Renal cortex interstitium (tissue), 15 donors: ENCODE measurements at places on chromosomes 2 and 18. TPM values are rescaled to one million over a fixed set of nuclear protein-coding genes. Genes with fewer than 3 reads are reported as not detected.

The SERPINB5 gene
- polyA plus RNA-seq, result 0.09 TPM

The AQP12B gene
- polyA plus RNA-seq, result 0.49 TPM

The PAX8 gene
- polyA plus RNA-seq, result 665 TPM

The TMEM37 gene
- 72.9 TPM for polyA plus RNA-seq

The TXNL1 gene
- 106 TPM for polyA plus RNA-seq

DNA sequence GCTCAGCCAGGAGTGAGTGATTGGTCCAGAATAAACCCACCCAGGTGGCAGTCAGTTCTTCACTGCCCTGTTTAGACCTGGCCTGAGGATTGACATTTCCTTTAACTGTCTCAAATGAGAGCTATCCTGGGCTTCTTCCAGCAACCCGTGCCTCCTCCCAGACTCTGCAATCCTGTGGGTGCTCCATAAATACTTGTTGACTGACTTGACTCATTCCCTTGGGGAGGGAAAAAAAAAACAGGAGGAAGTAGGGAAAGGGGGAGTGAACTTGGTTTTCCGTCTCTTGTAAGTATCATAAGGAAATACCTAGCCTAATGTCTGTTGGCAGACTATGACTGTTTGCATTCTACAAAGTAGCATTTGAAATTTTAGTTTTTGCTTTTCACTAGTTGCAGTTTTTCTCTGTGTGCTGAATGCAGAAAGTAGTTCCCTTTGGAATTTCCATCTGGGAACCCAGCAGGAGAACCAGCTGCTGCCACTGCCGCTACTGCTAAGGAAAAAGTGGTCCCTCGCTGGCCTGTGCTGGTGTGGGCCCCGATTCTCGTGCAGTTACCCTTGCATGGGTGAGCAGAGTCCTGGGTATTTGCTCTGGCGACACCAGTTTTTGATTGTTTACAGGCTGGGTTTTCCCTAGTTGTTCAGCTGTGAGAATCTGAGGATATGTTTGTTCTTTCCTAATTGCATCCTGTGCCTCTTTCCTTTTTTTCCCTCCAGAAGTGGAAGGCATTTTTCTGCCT, 78.8 kb downstream of the TGOLN2 start:
- no peak for DNase-seq

DNA sequence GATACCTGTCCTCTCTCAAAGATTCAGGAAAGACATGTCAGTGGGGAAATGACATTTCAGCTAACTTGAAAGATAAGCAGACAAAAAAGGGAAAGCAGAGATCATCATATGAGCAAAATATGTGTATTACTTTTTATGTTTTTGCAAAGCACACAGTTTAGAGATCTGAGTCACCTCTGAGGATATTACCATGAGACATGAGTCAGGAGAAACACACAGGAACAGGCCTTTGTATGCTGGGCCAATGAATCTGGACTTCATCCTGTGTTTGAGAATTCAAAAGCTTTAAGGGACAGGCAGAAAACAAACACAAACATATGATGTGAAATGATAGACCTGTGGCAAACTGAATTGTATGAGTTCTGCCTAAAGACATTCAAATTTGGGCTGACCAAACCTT, 306.0 kb upstream of the EPC2 start:
- no peak for DNase-seq

DNA sequence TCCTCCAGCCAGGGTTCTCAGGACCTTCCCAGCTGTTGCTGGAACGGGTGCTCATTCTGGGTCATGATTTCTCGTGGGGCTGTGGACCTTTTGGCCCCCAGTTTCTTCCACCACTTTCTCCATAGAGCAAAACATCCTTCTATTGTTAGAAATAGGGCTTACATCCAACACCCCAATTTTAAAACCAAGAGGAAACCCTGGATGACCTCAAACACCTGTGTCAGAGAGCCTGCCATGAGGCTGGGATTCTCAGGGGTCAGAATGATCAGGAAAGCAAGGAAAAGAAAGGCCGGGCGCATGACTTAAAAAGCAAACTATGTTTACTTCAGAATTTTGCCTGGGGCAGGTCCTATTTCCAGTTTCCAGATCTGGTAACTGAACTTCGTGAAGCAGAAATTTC, 307.9 kb upstream of the MEIS1 start:
- DNase-seq, result no peak

- no peak for DNase-seq
Observed at GRCh38 chr2:85340034-85340892, 12.5 kb upstream of the TGOLN2 start.

GRCh38 chr2:23169896-23170295, 215.1 kb upstream of the KLHL29 start:
- DNase-seq, result no peak

- DNase-seq, result no peak
Observed at GRCh38 chr18:3514312-3515216, 64.6 kb downstream of the TGIF1 start.

- DNase-seq, result no peak
Observed at GRCh38 chr18:1965541-1965940, 605.8 kb downstream of the METTL4 start.

- no peak for DNase-seq
Observed at GRCh38 chr2:233979748-233980147, 62.6 kb downstream of the TRPM8 start.

- no peak for DNase-seq
Observed at GRCh38 chr2:101399021-101399799, 11.9 kb upstream of the CREG2 start.

DNA sequence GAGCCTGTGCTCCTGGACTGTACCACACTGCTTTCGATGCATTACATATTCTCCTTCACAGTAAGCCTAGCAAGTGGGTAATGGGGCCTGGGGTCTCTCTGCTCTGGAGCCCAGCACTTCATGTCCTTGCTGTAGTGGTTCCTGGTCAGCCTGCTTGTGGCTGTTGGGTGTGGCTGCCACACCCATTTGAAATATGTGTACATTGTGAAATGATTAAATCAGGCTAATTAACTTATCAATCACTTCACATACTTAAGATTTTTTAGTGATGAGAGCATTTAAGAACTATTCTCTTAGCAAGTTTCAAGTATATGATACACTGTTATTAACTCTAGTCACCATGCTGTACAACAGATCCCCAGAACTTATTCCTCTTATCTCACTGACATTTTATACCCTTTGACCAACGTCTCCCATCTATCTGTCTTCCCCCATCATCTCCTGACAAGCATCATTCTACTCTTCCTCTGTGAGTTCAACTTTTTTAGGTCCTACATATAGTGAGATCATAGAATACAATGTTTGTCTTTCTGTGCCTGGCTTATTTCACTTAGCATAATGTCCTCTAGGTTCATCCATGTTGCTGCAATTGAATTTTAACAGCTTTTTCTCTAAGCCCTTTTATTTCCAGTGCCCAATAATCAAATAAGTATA, 92.1 kb downstream of the LYPD6 start:
- DNase-seq, result no peak

DNA sequence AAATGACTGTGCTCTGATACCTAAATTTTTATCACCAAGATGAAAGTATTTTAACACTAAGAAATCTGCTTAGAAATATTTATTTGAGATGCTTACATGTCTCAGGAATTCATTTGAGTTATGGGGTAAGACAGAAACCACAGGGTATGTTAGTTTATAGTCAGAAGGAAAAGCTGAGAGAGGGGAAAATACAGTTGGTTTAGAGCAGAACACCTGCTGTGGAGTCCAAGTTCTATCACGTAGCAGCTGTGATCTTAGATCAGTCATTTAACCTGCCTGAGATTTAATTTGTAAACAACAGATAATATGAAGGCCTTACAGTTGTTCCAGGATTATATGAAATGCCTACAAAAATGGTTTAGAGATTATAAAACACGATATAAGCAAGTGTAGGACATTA, 29.0 kb downstream of the PDE6D start:
- no peak for DNase-seq

DNA sequence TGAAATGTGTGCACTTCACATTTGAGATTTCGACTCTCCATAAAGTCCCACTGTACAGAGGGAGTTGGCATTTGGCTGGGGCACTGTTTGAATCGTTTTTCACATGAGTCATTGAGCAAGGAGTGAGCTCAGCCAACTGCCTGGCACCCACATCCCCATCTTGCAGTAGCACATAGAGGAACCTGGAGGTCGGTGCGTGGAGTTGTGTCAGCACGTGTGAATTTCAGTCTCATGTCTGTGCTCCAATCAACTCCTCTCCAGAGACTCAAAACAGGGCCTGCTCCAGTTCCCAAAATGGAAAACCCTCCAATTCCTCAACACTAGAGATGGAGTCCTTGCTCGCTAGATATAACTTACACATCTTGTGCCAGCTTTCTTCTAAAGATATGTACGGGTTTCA, 126.8 kb upstream of the CAPN13 start:
- DNase-seq, result no peak

DNA sequence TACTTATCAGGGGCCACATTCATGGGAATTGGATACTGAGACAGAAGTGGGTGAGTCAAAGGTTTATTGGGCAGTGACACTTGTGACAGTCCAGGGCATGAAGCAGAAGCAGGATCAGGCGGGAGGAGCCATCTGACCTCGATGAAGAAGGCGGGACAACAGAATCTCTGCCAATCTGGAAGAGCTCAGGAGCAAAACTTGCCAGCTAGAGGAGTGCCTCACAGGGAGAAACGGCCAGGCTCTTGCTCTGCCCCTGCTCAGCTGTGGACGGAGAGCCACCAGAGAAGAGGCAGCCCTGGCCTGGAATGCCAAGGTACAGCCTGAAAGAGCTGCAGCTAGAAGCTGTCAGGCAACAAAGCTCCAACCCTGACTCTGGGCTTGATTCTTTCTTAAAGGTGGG, 16.9 kb downstream of the DAW1 start:
- DNase-seq, result no peak

GRCh38 chr2:42944779-42945415, 152.5 kb upstream of the HAAO start:
- no peak for DNase-seq

DNA sequence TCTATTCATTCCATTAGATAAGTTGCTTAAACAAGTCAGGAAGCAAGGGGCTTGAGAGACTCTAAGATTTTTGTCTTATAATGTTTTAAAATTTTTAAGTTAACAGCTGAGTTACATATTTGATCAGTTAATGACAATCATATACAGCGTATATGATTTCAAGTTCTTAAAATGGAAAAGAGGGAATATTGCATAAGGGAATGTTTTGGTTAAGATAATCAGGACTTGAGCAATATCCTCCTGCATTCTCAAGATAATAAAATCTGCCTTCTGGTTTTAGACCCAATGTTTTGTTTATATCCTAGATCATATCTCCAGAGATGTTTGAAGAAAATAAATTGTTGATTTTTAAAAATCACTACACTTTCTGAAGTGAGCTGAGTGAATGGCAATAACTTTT, 13.4 kb upstream of the DYNC1I2 start:
- no peak for DNase-seq

GRCh38 chr2:233638836-233639235, 2.6 kb downstream of the UGT1A10 start:
- no peak for DNase-seq

DNA sequence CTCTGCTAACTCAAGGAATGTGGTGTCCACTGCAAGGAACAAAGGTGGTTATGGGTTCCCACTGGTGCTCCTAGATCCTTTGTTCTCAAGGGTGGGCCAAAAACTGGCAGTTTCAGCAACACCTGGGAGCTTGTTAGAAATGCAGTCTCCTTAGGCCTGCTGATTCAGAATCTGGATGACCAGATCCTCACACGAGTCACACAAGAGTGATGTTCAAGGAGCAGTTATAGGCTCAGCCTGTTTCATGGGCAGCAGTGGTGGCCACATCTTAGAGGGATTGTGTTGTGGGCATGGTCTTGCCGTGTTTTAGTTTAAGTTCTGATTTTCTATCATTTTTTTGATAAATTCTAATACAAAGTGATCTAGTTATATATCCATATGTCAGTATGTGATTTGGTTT, 28.7 kb upstream of the MGAT5 start:
- DNase-seq, result no peak

DNA sequence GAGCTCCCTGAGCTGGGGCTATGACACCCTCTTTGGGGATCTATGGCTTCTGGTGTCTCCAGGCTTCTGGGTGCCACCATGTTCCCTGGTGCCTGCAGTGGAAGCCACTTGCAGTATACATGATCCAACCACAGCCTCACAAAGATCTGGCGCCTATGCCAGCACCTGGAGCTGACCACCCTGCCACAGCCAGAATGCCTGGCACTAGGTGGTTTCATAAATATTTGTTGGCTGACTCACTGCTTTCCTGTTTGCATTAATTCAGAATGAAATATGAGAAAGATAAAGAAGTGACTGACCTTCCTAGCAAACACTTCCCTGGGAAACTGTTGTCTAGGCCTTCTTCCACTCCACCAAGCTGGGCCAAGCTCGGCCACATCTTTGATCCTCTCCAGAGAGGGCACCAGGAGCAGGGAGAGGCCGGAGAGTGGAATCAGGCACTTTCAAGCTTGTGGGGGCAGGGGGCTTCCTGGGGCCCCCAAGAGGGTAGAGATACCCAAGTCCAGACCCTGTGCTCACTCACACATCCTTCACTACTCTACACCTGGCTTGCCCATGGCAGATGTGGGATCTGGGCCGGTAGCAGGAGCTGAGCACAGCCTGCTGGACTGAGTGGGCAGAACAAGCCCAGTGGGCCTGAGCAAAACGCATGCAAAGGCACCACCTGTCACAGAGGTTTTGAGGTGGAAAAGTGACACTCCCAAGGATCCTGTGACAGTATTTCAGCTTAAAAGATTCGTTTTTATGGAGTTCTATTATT, 565.7 kb downstream of the SLC4A3 start:
- no peak for DNase-seq

- DNase-seq, result peak; percentile 35
Observed at GRCh38 chr18:41391616-41392595, 563.1 kb upstream of the PIK3C3 start.

DNA sequence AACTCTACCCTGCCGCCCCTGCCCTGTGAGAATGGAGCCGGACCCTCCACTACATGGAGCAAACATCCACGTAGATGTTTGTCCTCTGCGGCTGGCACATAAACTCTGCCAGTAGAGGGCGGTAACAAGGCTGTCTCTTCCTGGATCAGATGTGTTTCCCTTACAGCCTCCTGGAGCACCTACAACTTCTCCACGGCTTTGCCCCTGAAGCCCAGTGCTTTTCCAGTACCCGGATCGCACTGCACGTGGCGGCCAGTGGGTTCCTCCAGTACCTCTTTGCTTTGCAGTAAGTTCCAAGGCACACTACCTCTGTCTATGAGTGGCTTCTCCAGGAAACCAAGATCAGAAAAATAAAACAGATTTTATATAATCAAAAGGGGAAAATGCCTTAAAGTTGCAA, 651.3 kb downstream of the DCDC2C start:
- no peak for DNase-seq

DNA sequence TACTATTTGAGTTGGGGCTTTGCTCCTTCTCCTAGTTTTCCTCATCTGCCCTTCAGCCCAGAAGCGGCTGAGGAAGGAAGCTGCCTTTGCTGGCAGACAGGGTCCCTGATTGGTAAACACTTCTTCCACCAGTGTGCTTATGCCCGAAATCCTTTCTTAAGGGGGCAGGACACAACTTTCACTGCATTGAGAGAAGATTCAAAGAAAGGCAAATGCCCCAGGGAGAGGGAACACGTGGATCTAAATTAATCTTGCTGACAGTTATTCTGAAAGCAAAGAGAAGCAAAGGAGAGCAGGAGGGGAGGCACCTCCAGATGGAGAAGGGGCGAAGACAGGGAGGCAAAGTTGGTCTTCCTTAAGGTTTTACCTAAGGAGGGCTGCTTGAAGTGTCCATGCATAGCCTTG, 92.1 kb upstream of the EFEMP1 start:
- no peak for DNase-seq
